ENCODE measurements at places on chromosomes 6 and 20. TPM values are rescaled to one million over a fixed set of nuclear protein-coding genes. Genes with fewer than 3 reads are reported as not detected.

The STX11 gene
- total RNA-seq, result 2.2 TPM

The DNAAF9 gene
- 3.7 TPM for total RNA-seq

The NOX3 gene
- not detected for total RNA-seq

The SYTL3 gene
- 0.98 TPM for total RNA-seq

The LHFPL5 gene
- total RNA-seq, result not detected

The SYS1 gene
- 30.7 TPM for total RNA-seq

The YIPF3 gene
- 70.4 TPM for total RNA-seq

The SIRPB2 gene
- total RNA-seq, result not detected

The KIF6 gene
- 0.48 TPM for total RNA-seq

The EEF1A2 gene
- 141 TPM for total RNA-seq

The PROKR2 gene
- not detected for total RNA-seq

The SLC26A8 gene
- total RNA-seq, result not detected

The BCL2L1 gene
- total RNA-seq, result 135 TPM

The WFDC10B gene
- not detected for total RNA-seq

The HECA gene
- 1.7 TPM for total RNA-seq

The TDRD6 gene
- not detected for total RNA-seq

The BCKDHB gene
- 9.2 TPM for total RNA-seq

The FAM209A gene
- 0.59 TPM for total RNA-seq
